ENCODE measurements at places on chromosomes 12 and 14.

DNA sequence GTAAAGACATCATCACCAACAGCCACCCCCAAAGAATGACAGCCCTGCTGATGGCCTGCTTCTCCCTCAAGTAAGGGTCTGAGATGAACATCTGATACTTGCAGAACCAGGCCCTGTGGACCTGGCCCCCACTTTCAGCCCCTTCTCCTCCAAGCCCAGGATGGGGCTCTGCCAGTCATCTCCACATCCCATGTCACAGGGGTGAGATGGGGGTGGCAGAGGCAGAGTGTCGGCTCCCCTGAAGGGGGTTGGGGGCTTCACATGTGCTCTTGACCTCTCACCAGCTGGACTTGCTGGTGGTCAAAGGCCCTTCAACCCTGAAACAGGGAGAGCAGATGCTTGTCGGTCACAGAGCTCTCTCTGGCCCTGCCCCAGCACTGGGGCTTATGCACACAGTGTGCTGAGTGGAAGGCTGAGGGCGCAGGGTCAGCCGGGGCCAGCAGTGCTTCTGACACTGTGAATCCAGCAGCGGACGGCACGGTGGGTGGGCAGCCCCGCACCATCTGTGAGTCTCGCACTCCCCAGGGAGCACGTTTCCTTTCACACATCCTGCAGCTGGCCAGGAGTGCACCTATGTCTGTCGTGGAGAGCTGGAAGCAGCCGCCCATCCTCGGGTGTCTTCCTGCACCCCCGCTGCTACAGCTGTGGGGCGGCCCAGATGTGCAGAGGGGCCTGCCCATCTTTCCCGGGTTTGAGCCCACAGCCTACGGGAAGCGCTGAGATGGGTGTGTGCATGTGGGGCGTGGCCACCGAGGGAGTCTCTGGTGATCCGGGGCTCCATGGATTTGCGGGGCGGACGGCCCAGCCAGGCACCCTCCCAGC is 94.3 kb downstream of the ADGRD1 start:
- no peak for DNase-seq

DNA sequence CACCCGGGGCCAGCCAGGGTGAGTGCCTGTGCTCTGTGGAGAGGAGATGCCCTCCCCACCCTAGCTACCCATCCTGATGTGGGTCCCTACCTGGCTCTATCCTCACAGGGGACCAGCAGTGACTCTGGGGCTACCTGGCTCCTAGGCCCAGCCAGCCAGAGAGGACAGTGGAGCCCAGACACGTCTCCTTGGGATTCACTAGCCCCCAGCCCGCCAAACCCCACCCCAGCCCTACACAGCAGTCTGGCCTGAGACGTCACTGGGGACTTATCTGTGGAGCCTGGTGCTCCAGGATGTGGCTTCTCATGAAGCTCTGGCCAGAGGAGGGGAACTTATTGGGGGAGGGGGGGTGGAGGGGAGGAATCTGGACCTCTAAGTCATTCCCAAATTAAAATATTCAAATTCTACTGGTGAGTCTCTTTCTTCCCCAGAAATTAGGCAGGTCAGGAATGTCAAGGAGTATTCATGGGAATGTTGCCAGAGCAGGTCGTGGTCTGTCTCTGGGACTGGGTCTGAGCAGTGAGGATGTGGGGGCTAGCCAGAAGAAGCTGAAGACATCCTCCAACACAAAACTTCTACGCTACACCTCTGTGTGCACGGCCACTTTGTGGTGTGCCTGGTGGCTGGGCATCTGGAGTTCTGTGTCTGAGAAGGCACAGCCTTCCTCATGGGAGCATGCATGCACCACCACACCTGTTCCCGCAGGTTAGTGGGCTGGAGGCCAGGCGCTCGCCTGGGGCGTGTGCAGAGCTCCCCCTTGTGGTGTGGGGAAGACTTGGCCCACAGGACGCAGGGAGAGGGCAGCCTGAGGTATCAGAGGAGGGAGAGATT is 2.7 kb downstream of the CMTM5 start:
- DNase-seq = no peak

DNA sequence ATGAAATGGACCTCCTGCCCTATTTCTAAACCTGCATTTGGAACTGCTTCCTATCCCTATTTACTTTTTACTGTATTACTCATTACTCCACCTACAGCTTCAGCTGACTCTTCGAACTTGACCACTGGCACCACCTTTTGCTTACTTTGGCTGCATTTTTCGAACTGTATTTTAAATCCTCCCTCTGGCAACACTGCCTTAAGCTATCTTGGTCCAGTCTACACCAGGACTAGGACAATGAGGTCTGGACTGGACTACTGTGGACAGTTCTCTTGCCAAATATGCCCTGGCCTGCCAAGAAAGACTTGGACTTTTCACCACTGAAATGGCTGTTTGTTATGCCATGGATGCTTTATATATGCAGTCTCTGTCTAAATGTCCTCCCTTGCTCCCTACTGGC is 328.1 kb downstream of the BTG1 start:
- no peak for DNase-seq

GRCh38 chr12:53674977-53675700 is 744 bp downstream of the ATP5MC2 start:
- no peak for DNase-seq

GRCh38 chr12:101322480-101322879 is 42.6 kb downstream of the UTP20 start:
- no peak for DNase-seq

- no peak for DNase-seq
Observed at GRCh38 chr12:106281056-106281782, 21.3 kb upstream of the TCP11L2 start.

GRCh38 chr14:43647302-43647701 is 859.8 kb downstream of the FSCB start:
- no peak for DNase-seq

DNA sequence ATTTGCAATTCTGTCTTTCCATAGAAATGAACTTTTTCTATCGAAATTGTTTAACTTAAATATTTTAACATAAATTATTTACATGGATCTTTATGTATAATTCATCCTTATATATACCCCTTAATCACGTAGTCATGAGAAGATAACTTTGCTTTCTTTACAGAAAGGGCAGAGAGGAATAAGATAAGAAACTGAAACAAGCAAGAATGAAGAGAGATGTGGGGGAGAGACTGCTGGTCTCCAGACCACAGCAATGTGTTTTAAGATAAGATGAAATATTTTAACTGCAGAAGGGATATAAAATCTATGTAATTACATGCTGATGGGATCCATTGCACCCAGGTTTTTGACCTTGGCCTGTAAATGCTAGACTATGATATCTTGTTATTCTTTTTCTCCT is 34.7 kb upstream of the DNM1L start:
- no peak for DNase-seq

GRCh38 chr12:14314801-14315200 is 50.7 kb upstream of the ATF7IP start:
- no peak for DNase-seq

GRCh38 chr14:63423889-63424288 is 105.2 kb upstream of the GPHB5 start:
- no peak for DNase-seq

DNA sequence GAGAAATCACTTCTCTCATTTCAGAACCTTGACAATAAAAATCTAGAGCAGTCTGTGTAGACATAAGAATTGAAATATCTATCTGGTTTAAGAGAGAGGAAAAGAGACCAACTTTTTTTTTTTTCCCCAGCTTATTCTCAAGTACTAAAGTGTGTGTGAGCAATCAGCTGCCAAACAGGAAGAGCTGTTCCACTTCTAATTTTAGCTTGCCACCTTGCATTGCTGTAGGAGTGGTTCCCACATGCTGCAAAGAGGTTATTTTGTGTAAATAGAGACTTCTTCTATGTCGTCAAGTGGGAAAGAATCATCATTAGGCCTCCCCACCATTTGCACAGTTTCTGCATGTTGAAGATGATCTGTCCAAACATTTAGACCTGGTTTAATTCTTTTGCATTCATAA is 142.6 kb downstream of the NPAS3 start:
- no peak for DNase-seq

GRCh38 chr14:56570295-56570694 is 9.3 kb upstream of the TMEM260 start:
- no peak for DNase-seq

- no peak for DNase-seq
Observed at GRCh38 chr14:67817750-67818438, 1.5 kb upstream of the ZFYVE26 start.

GRCh38 chr14:61478971-61479473 is 157.6 kb downstream of the PRKCH start:
- DNase-seq = no peak

- DNase-seq = no peak
Observed at GRCh38 chr12:111686574-111687105, 787 bp downstream of the ACAD10 start.

- DNase-seq = no peak
Observed at GRCh38 chr14:97408937-97409815, 612.0 kb downstream of the VRK1 start.

DNA sequence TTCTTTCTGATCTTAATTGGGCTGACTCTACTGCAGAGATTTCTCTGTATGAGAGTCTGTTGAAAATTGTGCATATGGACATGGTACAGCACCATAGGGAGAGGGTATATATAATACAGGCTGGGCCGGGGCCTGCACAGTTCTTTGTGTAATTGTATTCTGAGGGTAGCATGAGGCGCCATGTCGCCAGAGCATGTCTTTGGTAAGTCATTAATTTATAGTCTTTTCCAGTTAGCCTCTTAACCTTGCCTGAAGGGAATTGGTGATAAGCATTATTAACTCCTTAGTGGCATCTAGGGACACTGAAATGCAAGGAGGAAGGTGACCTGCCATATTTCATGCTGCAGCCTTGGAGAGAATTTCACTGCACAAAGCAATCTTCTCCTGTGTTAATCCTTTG is 569.9 kb downstream of the TMTC2 start:
- no peak for DNase-seq

DNA sequence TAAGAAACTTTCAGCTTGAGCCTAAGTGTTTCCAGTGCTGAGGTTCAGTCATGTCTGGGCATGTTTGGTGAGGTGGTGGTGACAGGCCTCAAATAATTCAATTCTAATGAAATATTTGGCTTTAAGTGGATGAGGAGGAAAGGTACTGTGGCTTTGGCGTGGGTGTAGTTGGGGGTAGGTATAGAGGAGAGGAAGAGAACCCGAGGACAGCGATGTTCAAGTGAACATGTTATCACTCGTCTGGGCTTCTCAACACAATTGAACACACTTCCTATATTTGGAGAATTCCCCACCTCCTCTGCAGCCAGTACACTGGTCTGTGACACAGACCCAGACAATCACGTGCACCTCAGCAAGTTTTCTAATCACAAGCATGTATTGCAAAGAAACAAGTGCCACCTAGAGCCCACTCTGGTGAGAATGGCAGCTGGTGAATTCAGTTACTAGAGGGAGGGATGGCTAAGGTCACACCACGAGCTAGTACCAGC is 53.0 kb downstream of the IFNG-AS1 start:
- no peak for DNase-seq

DNA sequence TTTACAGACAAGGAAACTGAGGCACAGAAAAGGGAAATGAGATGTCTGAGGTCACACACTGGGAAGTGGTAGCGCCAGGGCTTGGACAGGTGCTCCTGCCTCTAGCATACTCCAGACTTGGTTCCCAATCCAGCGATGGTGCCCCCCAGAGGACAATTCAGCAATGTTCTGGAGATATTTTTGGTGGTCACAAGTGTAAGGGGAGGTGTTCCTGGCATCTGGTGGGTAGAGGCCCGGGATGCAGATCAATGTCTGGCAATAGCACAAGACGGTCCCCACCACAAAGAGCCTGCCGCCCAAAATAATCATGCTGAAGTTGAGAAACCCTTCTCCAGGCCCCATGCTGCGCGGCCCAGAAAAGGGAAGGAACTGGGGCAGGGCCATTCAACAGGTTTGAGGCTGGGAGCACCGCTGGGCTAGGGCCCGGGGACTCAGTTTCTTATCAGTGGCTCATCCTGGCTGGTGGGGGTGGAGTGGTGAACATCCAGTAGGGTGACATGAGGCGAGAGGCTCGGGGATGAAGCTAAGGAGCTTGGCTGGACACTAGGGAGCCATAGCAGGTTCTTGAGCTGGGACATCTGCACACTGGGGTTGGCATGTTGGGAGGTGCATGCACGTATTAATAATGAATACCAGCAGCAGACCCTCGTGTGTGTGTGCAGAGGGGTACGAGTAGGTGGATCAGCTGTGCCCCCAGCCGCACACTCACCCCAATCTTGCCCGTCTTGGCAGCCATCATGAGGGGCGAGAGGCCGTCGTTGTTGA is 35.1 kb downstream of the TRPV4 start:
- no peak for DNase-seq

DNA sequence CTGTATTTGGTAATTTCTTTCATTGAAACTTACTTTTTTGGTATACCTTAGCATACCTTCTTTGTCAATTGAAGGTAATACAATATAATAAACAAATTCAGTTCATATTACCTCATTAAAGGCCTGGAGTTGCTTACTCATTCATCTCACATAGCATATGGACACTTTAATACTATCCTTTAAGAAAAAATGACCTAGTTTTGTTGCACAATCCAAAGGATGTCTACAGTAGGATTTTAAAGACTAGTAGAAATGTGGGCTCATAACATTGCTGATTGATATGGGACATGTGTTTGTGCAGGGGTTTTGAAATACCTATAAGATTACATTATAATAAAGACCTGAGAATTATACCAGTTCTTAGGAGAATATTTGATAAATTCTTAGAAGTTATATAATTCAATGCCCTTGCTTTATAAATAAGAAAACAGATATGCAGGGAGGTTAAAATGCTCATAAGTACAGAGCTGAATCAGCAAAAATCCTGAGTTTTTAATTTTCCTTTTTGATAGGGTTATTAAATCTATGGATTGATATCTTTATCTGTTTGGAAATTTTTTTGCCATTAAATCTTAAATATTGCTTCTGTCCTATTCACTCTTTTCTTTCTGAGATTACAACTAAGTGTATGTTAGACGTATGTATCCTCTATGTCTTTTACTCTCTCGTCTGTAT is 352.1 kb downstream of the ATP23 start:
- no peak for DNase-seq

- DNase-seq = no peak
Observed at GRCh38 chr12:89250213-89250612, 102.1 kb downstream of the DUSP6 start.

GRCh38 chr12:85527192-85527591 is 247.2 kb downstream of the ALX1 start:
- no peak for DNase-seq

Measured in suprapubic skin (tissue), 4 donors.